Stimulated activated CD4-positive, alpha-beta T cell treated with anti-CD3 and anti-CD28 coated beads, Interleukin-2, amount 100 ng/mL, for 48 hours (primary cell): ENCODE measurements at places on chromosomes 4 and X.

DNA sequence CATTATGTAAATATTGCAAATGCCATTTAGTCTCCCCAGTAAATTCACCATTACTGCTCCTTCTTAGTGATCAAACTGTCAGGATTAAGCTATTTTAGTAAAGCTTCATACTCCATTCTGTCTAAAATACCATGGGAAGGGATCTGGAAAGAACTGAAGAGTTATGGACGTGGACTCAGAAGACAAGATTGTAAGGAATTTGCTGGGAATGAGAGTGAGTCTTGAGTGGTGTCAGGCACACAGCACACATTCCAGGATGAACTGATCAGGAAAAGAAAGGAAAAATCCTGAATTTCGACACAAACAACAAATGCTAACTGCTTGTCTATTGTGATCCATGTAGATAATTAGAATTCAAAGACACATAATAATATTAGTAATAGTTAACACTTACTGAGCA, 311.0 kb downstream of the CENPC start:
- DNase-seq = no peak

DNA sequence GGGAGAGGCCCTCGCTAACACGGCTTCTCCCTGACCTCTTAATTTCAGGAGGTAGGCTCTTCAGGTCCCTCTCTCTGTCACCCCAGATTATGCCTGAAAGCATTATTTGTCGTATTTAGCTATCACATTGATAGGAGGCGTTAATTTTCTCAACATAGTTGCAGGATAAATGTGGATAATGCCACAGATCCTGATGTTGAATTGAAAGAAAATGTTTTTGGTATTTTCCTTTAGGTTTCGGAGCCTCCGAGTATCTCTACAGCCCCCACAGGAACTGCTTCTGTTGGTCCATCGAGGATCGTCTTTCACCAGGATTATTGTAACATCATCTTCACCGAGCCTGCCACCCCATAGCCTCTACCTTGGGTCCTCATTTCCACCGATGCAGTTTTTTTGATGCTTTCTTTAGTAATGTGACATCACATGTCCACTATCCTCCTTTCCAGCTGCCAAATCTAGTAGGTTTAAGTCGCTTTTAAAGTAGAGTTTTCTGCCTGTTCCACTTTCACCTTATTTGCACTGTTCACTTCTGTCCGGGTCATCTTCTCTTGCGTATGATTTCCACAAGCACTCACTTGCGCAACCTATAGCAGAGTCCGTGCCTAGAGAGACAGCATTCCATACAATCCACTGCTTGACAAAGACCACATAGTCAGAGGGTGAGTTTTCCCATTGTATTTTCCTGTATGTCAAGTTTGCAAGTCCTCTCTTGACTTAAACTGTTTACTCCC, 665 bp downstream of the TIGD2 start:
- DNase-seq = no peak

DNA sequence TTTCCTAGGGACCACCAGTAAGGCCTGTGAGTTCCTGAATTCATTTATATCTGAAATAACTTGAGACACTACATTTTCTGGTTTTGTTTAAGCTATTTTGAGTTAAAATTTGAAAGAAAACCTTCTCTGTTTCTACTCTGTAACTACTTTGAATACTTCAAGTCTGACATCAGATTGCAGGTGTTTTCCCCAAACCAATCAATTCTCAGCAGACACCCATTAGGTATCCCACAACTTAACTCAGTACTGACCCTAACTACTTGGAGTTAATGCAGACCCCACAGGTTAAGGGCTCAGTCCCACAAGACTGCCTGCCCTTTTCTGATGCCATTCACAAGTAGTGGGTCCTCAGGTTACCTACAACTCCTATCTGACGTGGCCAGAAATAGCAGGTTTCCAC, 1100.0 kb upstream of the SLIT2 start:
- no peak for DNase-seq

DNA sequence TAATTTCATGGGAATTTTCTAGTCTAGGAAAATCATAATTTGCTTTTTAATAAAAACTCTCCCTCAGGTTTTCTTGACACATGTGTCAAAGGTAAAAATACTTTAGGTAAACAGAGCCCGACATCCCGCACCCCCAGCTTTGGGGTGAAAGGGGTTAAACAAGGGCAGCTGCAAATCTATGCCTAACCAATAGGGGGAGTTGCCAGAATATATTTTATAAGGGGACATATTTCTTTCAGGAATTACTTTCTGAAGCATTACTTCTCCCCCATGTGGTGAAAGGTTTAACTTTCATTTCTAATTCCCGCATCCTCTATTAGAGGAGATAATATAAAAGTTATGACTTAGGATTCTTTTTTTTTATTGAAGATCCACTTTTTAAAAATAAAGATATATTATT, 53.9 kb upstream of the HEPH start:
- DNase-seq = peak; percentile 6

DNA sequence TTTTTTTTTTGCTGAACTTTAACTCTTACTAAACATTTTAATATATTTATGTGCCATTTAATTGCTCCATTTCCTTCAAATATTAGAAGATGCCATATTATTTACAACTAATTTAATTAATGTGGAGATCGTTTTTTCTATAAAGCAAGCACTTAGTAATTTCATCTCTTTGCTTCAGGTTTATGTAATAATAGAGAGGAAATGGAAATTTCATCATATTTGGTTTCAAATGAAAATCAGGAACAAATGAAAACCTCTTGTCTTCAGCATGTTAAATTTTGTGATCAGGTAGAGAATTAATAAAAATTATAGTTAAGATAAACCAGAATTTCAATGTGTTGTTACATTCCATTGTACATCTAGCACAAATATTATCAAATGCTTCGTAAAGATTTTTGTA, 120.1 kb downstream of the SYNPO2 start:
- DNase-seq = no peak

GRCh38 chrX:38465686-38466085, 95.7 kb upstream of the TSPAN7 start:
- no peak for DNase-seq

- no peak for DNase-seq
Measured at GRCh38 chr4:48877827-48878535, 28.6 kb downstream of the OCIAD2 start.

DNA sequence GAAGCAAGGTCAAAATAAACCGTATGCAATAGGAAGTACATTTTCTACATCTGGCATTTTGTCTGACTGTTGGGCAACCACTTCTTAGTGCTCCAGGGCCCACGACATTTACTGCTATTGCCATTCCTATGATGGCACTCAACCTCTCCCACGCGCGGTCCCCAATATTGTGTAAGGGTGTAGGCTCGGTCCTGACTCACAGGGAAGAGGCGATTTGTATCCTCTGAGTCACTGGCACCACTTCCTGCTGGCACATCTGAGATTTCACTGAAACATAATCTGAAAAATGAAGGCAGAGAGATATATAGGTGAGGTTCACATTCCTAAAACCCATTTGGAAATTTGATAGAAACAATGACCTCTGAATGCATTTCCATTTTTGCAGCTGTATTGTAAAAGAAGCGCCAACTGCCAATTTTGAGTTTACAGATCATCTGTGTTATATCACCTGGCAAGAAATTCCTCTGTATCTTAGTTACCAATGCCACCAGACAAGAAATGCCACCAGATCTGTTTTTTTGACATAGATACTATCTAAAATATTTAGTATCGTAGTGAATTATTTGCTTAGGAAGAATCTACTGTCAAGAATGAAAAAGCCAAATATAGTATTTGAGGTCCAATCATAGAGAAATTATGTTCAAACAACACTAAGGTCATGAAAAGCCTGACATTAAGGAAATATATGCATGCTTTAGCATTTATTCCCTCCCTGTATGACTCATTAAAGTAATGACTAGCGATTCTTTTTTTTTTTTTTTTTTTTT, 9.8 kb downstream of the EREG start:
- DNase-seq = no peak

DNA sequence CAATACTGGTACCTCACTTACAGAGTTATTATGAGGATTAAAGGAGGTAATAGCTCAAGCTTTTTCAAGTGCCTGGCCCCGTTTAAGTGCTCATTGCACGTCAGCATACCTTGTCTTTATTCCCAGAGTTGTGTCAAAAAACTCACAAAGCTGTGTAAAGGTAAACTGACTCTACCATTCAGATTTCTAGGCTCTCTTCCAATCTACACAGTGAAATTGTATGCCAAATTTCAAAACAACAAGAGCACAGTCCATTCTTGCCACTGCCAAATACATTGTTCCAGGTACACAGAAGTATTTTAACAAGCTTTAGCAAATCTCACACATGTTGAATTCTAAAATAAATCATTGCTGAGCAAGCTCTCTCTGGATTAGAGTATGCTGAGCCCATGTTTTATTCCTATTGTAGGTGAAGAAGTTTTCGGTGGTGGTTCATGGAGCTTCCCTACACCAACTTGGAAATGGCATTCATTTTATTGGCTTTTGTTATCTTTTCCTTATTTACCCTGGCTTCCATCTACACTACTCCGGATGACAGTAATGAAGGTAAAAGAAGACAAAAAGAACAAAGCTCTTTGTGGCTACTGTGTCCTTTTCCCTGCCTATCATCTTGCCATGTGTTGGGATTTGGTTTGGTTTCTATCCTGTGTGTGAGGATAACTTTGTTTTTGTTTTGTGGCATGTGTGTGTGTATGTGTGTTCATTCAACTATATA, 16.2 kb downstream of the SMIM31 start:
- DNase-seq = no peak

DNA sequence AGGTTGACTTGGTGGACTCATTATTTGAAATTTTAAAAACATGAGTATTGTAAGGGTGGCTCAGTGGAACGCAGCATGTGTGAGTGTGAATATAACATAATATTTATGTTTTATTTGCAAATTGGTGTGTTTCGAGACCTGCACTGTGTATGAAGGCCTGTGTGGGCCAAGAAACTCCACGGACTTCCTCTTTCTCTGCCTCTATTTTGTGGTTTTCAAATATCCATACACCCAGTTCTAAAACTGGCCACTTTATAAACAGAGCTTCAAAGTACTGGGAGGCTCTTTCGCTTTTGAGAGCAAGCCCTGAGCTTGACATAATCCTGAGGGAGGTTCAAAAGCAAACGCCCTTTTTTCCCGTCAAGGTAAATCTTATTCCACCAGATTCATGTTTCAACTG, 187.7 kb downstream of the GPAT3 start:
- no peak for DNase-seq

DNA sequence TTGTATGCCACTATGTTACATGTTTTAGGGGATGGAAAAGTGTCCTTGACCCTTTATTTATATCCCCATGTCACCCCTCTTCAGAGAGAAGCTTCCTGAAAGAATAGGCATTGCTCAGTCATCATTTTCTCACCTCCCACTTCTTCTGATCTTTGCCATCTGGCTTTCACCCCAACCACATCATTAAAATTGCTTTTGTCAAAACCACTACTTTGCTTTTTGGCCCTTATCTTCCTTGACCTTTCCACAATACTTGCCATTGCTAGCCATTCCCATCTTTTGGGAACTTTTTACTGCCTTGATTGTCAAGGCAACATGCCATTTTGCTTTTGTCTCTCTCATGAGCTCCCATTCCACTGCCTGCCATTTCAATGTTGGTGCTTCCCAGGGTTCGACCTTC, 14.9 kb upstream of the FAM9B start:
- DNase-seq = no peak

GRCh38 chr4:6044276-6044675, 26.0 kb upstream of the C4orf50 start:
- no peak for DNase-seq

DNA sequence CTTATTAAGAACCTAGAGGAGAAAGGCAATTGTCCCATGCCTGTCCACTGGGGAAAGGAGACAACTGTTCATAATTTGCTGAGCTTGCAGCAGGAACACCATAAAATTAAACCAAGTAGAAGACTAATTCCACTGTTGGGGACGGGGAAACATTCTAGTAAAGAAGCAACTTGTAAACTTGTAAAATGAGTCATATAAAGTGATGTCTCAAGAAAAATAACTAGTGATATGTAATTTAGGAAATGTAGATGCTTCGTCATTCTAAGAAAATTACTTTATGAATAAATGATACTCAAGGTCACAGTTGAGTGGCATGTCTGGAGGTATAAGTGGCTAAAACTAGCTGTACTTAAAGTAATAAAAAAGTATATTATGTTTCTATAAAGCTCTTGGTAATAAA, 121.2 kb upstream of the MID1 start:
- no peak for DNase-seq

- DNase-seq = no peak
Measured at GRCh38 chr4:169899295-169899694, 126.9 kb downstream of the MFAP3L start.

DNA sequence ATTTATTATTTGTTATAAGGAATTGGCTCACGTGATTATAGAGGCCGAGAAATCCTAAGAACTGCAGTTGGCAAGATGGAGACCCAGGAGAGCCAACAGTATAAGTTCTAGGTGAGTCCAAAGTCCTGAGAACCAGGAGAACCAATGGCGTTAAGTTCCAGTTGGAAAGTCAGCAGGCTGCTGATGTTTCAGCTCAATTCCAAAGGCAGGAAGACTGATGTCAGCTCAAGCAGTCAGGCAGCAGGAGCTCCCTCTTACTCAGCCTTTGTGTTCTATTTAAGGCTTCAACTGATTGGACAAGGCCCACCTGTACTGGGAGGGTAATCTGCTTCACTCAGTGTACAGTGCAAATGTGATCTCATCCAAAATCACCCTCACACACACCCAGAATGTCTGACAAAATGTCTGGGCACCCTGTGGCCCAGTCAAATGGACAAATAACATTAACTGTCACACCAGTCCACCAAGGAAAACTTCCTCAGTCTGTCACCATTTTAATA, 30.8 kb upstream of the TBL1X start:
- no peak for DNase-seq

- no peak for DNase-seq
Measured at GRCh38 chr4:14771504-14772175, 230.6 kb upstream of the CPEB2 start.

DNA sequence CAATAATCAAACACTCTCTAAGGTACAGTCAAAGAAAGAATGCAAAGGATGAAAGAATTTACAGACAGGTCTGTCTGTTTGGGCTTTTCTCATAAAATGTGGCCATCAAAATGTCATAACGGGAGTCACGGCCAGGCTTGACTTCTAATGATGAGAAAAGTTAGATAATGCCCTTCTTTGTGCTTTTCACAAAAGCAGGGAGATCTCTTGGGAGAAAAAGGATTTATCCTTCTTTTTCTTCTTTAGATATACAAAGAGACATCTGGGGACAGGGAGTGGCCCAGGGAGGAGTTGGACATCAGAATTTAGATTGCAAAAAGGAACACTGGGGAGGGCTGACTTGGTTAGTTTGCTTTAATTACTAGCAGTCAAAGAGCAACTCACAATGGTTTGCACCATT, 93.1 kb downstream of the SLC39A8 start:
- no peak for DNase-seq

- no peak for DNase-seq
Measured at GRCh38 chr4:48047896-48048295, 31.3 kb downstream of the NIPAL1 start.

- no peak for DNase-seq
Measured at GRCh38 chr4:153784166-153784699, 4.7 kb downstream of the SFRP2 start.

- no peak for DNase-seq
Measured at GRCh38 chr4:86508436-86508835, 85.7 kb upstream of the PTPN13 start.
